ENCODE measurements at places on chromosomes 7 and 10.

DNA sequence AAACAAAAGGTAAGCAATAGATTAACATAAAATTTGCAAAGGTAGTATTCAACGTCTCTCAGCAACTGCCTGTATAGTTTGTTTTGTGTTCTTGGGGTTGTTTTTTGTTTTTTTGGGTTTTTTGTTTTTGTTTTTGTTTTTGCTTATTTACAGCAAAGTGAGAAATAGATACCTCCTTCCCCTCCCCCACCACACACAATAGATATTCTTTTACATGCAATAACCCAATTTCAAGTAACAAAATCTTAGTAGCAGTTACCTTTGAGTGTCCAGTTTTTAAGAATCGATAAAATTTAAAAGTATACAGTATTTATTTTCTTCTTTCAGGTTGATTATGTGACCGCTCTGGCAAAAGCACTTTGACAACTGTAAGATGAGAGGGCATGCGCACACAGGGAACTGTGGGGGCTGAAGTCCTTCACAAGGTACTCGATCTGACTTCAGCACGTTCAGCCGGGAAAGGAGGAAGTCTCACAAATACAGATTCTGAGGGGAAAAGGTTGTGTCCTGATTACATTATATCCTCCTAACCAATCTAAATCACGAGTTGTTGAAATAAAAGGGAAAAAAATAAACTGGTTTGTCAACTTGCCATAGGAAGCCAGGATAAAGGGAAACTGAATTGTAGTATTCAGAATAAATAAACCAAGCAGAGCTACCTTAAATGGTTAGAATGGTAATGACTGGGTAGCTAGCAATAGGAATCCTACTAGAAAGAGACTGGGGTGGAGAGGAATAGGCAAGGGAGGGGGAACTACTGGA lies 47.8 kb downstream of the CPEB3 start:
- no peak for DNase-seq

DNA sequence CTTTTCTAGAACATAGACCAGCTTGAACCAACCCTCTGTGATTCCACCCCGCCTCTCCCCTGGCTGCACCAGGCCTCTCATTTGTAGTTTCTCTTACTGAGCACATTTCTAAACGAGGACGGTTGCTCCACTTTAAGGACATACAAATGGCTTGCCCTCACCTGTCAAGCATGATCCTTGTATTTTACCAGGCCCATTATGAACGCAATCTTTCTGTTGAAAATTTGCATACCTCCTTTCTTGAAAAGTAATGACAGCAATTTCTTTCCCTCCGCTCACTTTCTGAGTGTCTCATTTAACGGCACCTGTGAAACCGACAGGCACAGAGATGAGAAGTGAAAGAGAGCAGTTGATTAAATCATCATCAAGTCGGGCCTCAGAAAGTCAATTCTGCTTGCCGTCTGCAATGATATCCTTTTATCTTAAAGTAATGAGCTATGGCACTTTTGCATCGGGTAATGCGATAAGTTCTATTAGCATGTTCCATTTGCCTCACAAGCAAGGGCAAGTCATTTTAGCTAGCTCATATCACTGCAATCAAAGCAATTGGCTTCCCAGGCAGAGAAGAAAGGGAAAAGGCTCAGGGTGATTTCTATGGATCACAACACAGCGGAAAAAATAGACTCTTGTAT lies 705.6 kb upstream of the GALNT17 start:
- DNase-seq = no peak

DNA sequence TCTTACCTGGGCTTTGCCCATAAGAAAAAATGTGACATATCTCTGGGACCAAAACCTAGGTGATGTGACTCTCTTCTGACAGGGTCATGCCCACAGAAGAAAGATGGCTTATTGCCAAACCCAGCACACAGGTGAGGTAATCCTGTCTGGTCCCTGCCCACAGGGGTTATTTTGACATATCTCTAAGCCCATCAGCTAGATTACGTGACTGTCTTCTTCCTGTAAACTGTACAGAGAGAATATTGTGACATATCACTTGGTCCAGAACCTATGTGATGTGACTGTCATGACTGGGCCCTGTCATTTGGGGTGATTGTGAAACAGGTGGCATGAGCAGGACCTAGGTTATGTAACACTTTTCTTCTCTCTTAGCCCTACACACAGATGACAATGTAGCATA lies 48.8 kb upstream of the ZNF680 start:
- no peak for DNase-seq

- DNase-seq = no peak
Observed at GRCh38 chr7:40000734-40001315, 50.8 kb downstream of the CDK13 start.

GRCh38 chr10:116868722-116869121 lies 19.4 kb downstream of the ENO4 start:
- no peak for DNase-seq

GRCh38 chr10:116395223-116395985 lies 32.2 kb upstream of the PNLIPRP3 start:
- DNase-seq = no peak

DNA sequence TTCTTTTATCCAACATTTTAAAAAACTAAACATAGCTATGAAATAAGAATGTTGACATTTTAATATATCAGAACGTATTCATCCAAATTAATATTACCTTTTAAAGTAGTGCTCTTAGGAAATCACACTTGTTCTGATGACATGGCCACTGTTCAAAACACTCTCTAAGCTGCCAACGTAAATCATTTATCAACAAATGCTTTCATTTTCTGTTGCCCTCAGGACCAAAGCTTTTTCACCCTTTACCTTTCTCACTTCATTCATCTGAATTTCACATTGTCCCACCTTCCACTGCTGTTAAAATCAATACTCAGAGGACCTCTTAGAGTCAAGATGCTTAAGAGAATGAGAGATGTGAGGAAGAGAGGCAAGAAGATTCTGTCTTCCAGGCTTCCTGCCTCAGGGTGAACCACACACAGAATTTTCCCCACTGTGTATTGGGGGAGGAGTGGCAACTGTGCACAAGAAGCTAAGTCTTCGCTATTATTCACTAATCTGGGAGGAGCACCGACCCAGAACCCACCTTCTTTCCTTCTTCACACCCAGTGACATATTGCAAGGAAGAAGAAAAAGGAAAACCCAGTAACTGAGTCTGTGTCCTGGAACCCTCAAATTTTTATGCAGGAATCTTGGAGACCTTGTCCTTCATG lies 21.0 kb downstream of the HIBADH start:
- no peak for DNase-seq

DNA sequence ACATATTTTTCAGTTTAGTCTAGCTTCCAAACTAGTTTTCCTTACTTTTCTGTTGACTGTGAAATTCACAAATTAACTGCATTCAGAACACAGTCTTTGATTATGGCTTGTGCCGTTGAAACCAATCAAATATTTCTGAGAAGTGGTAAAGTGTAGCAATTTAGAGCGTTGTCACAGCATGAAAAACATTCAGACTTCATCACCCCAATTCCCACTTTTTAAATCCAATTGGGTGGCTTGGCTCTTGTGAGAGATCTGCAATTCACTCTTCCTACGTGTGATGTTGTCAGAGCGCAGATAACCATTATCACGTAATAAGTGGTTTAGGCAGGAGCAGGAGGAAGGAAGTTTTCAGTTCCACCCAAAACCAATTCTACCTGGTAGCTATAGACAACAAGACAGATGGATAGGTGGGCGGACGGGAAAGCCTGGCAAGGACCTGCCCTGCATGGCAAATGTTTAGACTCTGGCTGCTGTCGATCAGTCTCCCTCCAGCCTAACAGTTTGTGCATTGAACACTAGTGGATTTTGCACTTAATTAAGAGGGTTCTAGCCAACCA lies 8.9 kb downstream of the COBL start:
- no peak for DNase-seq

DNA sequence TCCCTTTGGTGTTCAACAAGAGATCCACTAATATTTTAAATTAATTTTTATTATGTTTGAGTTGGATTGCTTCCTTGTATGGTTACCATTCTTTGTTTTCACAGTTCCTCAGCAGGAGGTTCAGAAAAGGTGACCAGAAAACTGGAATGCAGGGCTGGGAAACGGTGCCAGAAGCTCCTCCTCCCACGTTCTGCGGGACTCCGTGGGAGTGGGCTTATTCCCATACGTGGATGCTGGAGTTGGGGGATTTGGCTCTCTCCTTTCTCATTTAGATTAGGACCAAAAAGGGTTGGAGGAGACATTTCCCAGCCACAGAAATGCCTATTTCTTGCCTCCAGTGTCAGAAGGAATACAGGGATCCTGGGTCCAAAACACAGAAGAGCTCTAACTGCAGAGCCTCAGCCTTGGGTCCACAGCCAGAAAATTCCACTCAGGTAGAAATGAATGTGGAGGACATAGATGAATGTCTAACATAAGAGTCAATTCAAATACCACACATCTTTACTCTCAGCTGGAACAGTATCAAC lies 56.0 kb downstream of the SORBS1 start:
- no peak for DNase-seq

DNA sequence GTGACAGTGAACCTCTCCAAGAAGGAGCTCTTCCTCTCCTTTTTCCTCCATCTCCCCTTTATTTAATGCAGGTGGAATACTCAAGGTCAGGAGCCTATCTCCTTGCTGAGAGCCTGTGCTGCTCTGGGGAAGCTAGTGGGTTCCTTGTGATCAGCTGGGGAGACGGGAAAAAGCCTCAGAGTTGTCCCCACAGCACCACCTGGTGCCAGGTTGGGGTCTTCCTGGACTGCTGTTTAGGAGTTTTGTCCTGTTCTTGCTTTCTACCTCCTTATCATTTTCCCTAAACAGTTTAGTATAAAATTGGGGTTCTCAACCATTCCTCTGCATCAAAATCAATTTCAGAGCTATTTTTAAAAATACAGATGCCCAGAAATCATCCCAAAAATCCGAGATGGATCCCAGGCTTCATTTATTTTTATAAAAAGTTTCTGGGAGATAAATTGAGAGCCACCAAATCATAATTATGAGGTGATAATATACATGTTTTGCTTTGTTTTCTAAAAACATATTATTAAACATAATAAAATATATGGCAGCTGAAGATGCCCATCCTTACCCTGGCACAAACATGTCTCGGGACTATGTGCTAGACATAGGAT lies 44.3 kb downstream of the MACC1 start:
- peak; percentile 85 for DNase-seq

GRCh38 chr10:78960316-78960800 lies 108.4 kb upstream of the ZMIZ1 start:
- DNase-seq = no peak

DNA sequence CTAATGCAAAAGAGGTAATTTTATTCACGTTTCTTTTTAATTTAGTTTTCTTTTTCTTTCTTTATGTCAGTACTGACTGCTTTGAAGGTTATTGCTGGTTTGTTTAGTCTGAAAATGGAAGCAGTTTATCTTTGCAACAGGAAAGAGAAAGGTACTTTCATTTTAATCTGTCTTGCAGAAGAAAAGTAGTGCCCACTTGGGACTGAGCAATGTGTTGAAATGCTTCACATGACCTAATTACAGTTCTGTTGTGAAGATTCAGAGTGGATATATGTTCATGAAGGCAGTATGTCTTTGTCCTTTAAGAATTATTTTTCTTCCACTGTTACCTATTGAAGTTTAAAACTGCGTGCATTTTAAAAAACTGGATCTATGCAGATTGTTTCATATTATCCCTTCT lies 80.1 kb downstream of the ANKIB1 start:
- no peak for DNase-seq

DNA sequence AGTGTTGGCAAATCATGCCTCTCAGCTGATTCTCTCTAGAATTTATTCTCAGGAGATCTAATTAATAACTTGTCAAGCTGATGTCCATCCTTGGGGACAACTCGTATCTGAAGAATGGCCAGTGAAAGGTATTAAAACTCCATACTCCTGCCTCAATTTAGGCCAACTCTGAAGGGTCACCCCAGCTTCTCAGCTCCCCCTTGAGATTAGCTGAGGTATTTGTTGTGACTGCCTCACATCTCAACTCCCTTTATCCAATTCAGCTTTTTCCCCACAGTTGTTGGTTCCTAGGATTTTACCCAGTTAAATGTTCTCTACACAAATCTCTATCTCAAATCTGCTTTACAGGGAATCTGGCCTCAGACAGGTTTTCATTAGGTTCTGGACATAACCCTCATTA lies 182.4 kb downstream of the MALRD1 start:
- DNase-seq = no peak

DNA sequence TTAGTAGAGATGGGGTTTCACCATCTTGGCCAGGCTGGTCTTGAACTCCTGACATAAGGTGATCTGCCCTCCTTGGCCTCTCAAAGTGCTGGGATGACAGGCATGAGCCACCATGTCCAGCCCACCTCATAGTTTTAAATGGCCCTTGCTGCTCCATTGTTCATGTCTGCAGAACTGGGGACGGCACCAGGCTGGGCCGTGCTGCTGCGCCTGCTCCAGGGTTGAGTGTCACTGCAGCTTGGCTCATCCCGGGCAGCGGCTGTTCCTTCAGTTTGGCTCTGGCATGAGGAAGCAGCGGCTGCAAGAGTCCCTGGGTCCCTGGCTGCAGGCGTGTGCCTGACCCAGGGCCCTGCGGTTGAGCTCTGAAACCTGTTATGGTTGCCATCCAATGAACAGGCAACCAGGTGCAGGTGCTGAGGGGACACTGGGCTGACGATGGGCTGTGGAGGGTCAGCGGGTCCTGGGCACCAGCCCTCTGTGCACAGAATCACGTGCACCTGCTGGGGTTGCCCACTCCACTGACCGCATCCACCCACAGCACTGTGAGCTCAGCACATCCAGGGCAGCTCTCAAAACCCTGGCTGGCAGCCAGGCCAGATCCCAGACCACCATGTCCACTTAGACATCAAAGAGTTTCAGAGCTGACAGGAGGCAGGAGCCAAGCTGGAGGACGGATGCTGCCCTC lies 70.2 kb upstream of the PPP2R2D start:
- no peak for DNase-seq

DNA sequence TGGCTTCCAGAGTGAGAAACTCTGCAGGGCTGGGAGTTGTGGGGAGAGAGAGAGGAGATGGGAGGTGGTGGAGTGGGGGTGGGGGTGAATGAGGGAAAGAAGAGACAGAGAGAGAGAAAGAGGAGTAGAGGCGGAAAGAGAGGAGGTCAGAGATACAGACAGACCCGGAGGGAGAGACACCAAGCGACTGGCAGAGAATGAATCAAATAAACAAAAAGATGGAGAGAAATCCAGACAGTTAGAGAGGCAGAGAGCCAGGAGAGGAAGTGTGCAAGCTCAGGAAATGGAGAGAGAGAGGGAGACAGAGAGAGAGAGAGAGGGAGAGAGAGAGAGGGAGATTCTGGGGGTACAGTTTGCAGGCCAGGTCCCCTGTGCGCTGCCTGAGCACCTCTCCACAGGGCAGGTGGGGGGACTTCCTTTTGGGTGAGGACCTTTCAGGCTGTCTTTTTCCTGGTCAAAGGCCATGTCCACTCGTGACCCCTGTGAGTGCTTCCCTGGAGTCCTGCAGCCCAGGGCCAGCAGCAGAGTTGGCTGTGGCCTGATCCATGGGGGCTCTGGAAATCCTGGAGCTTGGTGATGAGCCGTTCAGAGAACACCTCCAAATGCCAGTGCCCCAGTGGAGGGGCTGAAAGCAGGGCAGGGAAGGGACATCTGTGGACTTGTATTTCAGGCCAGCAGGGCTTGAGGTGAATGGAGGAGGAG lies 25.0 kb upstream of the PCBD1 start:
- DNase-seq = no peak

GRCh38 chr7:34756691-34757090 lies 98.7 kb downstream of the NPSR1 start:
- DNase-seq = no peak

All from iPS DF 6.9 (cell line).